NCI-H1694 (cell line): ENCODE measurements at places on chromosomes 5 and 9.

DNA sequence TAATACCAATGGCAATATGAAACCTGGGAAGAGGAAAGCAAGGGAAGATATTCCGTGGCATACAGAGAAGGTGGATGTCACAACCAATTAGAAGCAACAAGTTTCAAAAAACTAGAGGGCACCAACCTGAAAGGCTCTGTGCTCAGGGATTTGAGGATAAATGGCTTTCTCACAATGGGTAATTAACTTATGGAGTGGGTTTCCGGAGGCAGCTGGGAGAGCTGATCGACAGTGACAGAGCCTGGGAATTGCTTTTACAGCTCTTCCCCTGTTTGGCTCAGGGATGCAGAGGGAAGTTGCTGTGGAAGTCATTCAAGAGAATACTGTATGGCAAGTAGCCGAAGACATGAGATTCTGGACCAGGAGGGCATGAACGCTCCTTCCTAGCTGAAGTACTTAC, 237.0 kb downstream of the KIF4B start:
- DNase-seq: no peak

- DNase-seq: no peak
Measured at GRCh38 chr9:137521405-137521985, 28.7 kb downstream of the PNPLA7 start.

- DNase-seq: no peak
Measured at GRCh38 chr5:168072665-168073064, 218.8 kb upstream of the WWC1 start.

DNA sequence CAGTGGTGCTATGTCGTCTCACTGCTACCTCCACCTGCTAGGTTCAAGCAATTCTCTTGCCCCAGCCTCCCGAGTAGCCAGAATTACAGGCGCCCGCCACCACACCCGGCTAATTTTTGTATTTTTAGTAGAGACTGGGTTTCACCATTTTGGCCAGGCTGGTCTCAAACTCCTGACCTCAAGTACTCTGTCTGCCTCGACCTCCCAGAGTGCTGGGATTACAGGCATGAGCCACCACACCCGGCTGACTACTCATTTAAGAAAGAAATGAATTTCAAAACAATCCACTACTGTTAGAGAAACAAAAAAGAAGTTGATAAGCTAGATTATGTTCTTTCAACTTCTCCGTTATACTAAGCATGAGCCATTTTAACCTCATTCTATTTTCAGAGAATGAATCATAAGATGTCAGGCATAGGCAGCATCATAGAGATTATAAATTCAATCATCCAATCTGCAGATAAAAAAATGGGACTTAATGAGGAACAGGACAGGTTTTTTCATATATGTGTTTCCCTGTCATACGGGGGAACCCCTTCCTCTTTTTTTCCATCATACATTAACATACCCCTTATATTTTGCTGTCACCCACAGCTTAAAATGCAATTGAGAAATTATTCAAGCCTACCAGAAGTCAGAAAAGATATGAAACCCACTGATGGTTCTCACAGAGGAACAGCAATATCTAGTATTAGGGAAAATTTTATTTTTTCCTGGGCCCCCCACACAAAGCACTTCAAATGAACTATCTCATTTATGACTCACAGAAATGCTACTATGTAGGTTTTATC, 26.5 kb upstream of the ADRB2 start:
- DNase-seq: no peak

- DNase-seq: no peak
Measured at GRCh38 chr5:172881691-172882370, 47.8 kb downstream of the ERGIC1 start.

DNA sequence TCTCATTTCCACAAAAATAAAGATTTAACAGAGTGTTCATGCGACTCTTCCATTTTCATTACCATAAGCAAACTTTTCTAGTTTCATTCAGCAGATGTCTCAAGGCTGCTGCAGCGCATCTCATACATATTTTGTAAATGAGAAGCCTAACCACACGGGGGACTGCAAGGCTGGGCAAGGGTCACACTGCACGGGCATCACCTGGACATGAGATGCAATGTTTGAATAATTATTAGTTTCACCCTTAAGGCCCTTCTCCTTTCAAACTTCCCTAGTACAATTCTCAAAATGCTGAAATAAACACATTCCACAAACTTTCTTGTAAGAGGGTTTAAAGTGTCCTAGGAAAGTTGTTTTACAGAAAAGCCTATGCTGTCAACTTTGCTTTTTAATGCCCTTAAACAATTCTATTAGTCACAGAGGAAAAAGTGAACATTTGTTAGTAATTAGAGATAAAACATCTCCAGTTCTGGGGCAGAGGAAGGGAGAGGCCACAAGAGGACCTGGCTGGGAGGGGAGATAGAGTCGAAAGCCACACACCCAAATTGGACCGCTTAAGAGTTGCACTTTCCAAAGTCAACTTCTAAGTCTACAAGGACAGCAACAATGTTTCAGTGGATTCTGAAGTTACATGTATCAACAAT, 1.3 kb downstream of the DENND1A start:
- DNase-seq: no peak

GRCh38 chr5:124996023-124996763, 249.8 kb upstream of the ZNF608 start:
- no peak for DNase-seq

GRCh38 chr9:119257592-119257991, 111.6 kb downstream of the BRINP1 start:
- DNase-seq: no peak

DNA sequence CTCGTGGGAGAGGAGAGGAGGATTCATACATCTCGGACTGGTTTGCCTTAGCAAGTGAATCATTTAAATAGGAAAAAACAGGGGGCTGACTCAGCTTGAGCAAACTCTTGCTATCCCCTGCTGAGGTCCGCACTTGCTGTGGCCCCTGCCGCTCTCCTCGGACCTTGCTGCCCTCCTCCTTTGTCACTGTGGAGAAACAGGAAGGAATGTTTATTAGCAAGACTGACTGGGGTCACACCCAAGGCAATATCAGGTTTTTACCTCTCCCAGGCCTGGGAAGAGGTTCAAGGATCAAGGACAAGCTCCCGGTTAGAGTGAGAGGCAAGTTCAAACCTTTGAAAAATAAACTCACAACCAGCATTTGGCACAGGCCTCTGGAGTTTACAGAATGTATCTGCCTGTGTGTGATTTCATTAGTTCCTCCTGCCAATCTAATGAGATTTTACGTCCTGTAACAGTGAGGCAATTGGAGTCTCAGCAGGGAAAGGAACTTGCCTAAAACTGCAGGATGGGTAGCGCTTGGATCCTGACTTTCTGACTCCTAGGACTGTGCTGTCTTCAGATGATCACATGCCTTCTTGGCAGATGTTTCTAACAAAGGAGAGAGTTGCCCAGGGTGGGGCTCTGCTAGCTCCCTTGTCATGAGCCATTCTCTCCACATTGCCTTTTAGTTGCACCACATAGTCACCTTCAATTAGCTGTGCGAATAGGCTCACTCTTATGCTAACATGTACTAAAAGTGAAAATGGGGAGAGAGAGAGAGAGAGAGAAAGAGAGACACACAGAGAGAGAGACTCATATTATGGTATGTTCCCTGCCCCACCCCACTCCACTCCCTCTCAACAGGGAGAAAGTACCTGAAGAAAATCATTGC, 108.6 kb upstream of the CDKN2B start:
- no peak for DNase-seq

GRCh38 chr5:168808051-168808616, 229.0 kb upstream of the PANK3 start:
- DNase-seq: no peak

DNA sequence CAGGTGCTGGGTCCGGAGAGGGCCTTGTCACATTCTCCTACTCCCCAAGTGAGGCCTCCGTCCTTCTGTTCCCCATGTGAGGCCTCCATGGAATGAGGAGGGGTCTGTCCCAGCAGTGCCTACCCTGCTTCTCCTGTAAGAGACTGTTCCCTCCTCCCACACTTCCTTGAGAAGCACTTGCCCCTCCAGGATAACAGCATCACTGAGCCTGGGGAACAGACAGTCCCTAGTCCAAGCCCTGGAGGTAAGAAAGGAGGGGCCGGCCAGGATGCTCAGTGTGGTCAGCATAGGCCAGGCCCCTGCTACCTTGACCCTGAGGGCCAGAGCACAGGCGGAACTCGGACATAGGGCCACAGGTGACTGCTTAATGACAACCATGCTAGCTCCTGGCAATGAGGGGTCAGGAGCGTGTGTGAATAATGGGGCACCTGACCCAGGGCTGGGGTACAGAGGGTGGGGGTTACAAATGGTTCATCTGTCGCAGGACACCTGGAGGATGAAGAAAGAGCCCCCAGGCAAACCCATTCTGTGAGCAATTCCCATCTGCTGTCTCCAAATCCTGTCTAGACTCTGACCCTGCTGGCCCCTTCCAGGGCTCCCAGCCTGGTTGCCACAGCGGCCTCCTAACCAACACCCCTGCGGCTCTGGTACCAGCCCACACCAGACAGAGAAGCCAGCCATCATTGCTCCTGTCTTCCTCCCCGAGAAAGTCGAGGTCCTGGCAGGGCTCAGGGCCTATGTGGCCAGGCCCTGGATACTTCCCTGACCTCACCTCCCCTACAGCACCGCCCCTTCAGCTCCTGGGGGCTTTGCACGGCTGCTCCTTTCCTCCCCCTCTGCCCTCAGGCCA, 20.3 kb downstream of the RALGDS start:
- DNase-seq: no peak

GRCh38 chr5:150146862-150147601, 8.6 kb downstream of the PDGFRB start:
- peak; percentile 15 for DNase-seq

GRCh38 chr5:146340260-146341081, 1.8 kb downstream of the POU4F3 start:
- no peak for DNase-seq

DNA sequence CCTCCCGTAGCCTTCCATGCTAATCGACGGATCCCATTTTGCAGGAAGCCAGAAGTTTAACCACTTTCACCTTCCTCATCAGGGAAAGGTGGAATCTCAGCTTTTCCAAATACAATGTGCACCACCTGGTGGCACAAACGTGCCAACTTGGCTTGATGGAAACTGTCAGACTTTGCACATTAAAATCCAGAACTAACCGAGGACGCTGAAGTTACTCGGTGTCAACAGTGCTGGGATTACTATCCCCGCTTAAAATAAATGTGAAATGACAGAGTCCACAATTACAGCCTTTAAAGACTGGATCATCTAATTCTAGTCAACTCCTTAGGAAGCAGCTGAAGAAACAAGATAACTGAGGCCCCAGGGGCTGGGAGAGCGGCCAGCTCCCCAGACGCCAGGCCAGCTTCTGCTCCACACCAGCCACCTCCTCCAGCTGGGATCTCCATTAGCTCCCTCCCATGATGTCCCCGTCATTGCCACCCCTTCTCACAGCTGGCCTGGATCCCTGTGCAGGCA, 50.1 kb upstream of the RETREG1 start:
- peak; percentile 11 for DNase-seq

DNA sequence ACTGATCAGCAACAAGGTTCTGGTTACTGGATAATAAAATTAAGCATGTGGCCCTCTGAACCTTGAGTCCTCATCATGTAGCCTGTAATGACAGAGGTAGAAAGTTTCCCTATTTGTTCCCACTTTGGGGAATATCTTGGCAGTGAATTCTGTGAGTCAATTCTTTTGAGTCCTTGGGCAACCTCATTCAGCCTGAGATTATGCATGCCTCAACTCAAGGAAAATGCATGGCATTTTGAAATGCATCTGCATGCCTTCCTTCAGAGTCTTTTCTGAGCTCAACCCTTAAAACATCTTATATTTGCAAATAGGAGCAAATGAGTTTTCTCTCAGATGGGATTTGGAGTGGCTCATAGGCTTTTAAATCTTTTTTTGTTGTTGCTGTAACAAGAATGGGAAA, 218.1 kb upstream of the CD180 start:
- DNase-seq: no peak

DNA sequence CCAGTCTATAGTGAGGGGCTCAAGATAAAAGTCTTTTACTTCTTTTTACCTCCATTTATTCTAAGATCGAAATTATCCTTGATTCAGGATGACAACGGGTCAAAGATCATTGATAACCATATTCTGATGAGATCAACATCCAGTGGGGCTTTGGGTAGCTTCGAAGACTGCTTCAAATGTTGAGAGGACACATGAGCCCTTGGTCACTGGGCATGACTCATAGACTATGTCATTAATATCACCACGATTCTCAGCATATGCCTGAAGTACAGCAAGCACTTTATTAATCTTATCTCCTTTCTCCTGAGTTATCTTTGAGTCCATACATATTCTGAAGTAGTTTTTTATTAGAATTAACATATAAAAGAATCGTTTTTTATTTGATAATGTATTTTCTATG, 117.1 kb upstream of the DAB2 start:
- DNase-seq: no peak

DNA sequence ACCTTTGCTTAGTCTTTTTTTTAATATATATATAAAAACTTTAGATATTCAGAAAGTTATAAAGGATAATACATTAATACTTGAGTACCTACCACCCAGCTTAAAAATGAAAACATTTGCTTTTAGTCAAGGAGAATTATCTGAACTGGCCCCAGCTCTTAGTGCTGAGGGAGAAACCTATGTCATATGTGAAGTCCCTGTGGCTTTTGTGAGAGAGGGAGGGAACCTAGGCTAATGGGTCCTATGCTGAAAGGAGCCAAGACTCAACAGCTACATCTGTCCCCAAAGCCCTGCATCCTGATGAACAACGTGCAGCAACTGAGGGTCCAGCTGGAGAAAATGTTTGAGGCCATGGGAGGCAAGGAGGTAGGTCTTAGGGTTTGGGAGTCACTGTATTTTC, 92.0 kb upstream of the RUSC2 start:
- no peak for DNase-seq

- no peak for DNase-seq
Measured at GRCh38 chr5:128665747-128666355, 127.8 kb upstream of the FBN2 start.

- DNase-seq: no peak
Measured at GRCh38 chr9:130336027-130336610, 70.6 kb downstream of the HMCN2 start.

DNA sequence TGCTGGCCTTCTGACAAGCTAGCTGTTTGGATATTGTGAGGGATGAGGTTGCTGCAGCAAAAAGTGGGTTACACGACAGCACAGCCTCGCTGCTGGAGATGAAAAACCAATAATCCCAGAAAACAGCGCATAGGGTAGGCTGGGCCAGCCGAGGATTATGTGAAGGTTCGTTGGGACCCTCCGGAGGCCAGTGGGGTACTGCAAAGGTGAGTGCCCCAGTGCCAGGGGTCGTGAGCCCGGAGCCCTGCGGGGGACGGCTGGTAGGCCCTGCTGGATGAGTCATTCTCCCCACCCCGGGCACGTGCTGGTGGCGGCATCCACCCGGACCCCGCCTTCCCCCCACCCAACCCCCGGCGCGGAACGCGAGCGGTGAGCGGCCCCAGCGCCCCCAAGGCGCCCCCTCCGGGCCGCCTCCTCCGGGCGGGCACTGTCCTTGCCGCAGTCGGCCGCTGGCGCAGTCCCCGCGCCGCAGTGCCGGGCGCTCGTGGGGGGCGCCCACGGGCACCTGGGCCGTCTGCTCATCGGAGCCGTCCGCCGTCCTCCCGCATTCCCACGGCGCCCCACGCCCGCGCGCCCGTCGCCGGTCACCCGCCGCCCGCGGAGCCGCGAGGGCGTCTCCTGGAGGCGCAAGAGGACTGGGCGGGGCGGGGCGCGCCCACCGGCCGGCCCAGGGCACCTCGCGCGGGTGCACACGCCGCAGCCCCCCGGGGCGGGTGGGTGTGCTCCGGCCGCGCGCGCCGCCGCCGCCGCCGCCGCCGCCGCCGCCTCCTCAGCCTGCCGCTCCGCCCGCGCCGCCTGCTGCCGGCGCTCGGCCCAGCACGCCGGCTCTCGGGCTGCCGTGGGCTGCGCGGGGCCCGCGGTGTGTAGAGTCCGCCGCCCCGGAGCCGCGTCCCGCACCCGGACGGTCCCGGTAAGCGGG, at the start of gene PHF24:
TSS of gene PHF24 (plus strand) at position 794 of the 919 bp plus-strand sequence. CDS start 13,014 bp downstream, outside the sequence.
- no peak for DNase-seq
